Neural cell (in vitro differentiated cells): ENCODE measurements at places on chromosomes 13 and 19. TPM values are rescaled to one million over a fixed set of nuclear protein-coding genes. Genes with fewer than 3 reads are reported as not detected.

LDLR gene
- polyA plus RNA-seq = 23.2 and 26.4 TPM in 2 replicates

ZNF526 gene
- polyA plus RNA-seq = 2.1 TPM in 2 replicates

GIPC3 gene
- not detected in 2 replicates for polyA plus RNA-seq

PPP1R15A gene
- 73.3 and 73.6 TPM in 2 replicates for polyA plus RNA-seq

UHRF1 gene
- 1.8 and 3.0 TPM in 2 replicates for polyA plus RNA-seq

CRLF1 gene
- 3.3 and 14.2 TPM in 2 replicates for polyA plus RNA-seq

OR7C1 gene
- not detected in 2 replicates for polyA plus RNA-seq

ZNF529 gene
- 53.7 and 54.5 TPM in 2 replicates for polyA plus RNA-seq

LILRA2 gene
- not detected in 2 replicates for polyA plus RNA-seq

LILRB2 gene
- not detected in 2 replicates for polyA plus RNA-seq
